ENCODE measurements at places on chromosomes 2 and 18.

DNA sequence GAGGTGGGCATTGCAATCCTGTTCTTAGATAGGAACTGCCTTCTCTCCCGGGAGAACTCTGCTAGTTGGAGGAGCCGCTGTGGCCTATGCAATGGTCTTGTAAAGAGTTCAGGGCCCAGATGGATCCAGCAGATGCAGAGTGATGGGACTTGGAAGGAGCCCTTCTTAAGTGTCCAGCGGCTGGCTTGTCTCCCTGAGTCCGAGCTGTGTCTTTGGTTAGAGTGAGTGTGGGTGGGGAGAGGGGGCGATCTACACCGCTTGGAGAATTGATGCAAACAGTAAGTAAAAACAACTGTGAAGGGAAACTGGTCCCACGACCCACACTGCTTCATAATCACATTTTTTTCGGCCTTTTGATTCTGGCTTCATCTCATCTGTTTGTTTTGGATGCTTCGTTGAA lies 89.8 kb upstream of the CYRIA start:
- no peak for DNase-seq

- no peak for DNase-seq
Measured at GRCh38 chr2:65866148-65866547, 433.7 kb upstream of the SPRED2 start.

- DNase-seq, result no peak
Measured at GRCh38 chr2:230708204-230708603, 4.4 kb upstream of the CAB39 start.

DNA sequence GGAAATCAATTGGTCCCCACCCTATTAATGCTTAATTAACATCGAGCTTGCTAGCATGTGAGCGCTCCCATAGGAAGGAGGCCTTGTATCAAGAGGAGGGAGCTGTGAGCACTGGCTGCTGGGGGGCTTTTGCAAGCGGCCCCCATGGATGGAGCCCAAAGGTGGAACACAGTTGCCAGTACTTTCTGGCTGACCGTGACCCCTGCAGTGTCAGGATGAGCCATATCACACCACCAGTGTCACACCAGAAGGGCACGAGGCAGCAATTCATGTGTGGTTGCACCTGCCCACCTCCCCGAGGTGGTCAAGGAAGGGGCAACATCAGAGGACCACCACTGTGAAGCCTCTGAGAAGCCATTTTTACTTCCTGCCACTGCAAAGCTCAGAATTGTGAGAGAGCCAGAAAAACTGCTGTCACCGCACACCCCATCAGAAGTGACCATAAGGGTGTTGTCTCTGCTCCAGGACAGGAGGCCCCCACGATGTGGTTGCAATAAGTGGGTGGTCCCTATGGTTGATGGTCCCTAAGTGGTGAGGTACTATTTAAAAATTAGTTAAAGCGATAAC lies 99.8 kb upstream of the RAB6C start:
- DNase-seq, result no peak

DNA sequence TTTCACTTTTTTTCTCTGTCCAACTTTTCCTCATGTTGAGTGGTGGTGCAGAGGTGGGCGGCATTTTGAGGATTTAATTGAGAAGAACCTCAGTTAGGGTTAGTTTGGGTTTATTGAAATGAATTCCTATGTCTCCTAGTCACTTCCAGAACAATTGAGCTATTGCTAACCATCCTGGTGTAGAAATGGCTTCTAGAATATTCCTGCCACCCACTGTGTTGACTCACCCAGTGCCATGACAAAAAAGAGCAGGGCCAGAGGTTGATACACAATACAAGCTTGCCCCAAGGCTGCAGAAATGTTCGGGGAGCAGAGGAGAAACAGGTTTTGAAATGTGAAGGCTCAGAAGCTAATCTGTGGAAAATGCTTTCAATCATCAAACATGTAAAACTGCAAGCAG lies 167.1 kb upstream of the TRIB2 start:
- DNase-seq, result peak; percentile 31

DNA sequence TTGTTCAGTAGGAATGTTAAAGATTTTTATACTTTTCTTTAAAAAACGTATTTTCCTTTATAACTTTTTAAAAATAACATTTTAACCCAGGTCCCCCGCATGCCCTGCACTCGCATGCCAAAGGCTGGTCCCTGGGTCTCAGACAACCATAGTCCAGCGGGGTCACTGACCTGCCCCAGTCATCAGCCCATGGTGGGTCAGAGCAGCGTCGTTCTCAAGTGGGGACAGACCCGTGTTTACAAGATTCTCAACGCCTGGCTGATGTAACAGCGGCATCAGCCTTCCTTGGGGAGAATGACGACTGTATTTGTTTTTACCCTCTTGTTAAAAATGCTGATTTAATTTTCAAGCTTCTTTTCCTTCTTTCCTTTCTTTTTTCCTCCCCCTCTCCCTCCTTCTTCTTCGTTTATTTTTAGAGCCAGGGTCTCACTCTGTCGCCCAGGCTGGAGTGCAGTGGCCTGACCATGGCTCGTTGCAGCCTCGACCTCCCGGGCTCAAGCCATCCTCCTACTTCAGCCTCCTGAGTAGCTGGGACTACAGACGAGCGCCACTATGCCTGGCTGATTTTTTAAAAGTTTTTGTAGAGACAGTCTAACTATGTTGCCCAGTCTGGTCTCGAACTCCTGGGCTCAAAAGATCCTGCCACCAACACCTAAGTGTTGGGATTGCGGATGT lies 1.0 kb upstream of the EFHD1 start:
- no peak for DNase-seq

GRCh38 chr2:206160125-206160806 lies 571 bp downstream of the EEF1B2 start:
- no peak for DNase-seq

DNA sequence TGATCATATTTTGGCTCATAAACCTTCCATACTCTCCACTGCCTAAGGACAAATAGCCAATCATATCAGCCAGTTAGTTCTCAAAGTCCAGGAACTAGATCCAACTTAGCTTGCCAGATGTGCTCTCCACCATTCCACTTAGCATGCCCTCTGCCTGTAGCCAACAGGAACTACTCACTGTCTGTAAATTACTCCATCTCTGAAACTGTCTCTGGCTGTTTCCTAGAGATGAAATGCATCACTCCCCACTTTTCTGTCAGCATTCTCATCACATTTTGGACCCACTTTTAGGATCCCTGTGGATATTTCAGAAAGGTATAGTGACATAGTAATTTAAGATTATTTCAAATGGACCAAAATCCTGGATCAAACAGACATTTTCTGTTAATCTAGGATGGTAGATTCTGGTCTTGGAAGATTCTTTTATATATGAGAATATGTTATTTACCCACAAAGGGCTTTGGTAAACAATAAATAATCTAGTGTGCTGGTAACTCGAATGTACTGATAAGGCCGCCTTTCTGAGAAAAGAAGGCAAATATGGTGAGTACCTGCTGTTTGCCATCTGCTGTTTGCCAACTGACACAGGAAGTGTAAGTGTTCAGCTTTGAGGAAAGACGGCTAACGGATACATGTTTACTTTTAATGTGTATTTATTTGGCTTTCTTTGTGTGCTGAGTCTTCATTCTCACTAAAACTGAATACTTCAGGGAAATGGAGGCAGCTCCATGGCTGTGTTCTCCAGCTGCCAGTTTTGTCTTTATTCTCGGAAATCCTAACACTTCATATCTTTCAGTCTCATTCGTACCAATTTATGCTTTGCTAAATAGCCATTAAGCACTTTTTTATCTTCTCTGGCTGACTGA lies 79.5 kb downstream of the EVA1A start:
- peak; percentile 48 for DNase-seq

GRCh38 chr2:173424886-173425285 lies 70.2 kb downstream of the CDCA7 start:
- DNase-seq, result no peak

GRCh38 chr18:55265984-55266383 lies 306.7 kb upstream of the CCDC68 start:
- DNase-seq, result peak; percentile 53

GRCh38 chr18:47736376-47737140 lies 193.9 kb downstream of the SMAD2 start:
- DNase-seq, result no peak

- DNase-seq, result no peak
Measured at GRCh38 chr2:12141618-12142258, 395.3 kb downstream of the LPIN1 start.

GRCh38 chr2:172439911-172440310 lies 12.5 kb downstream of the ITGA6 start:
- DNase-seq, result no peak

DNA sequence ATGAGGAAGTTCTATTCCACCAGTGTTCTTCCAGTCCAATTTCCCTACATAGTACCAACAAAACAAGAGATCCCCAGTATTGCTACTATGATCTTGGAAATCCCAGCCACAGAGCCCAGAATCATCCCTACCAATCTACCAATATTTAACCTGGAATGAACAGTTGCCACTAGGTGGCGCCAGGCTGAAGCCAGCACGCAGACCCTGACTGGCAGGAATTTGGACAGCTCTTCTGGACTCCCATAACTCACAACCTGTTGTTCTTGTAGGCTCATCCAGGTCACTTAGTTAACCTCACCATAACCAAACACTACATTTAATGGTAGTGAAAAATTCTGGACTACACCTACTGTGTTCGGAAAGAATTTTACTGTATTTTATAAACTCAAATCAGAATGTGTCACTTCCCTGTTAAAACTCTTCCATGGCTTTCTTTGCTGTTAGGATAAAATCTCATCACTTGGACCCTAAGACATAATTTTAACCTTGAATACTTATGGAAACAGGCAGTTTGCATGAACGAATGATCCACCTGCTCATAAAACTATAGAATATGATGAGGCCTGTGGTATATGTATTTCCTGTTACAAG lies 59.8 kb upstream of the SLC38A11 start:
- DNase-seq, result peak; percentile 73

DNA sequence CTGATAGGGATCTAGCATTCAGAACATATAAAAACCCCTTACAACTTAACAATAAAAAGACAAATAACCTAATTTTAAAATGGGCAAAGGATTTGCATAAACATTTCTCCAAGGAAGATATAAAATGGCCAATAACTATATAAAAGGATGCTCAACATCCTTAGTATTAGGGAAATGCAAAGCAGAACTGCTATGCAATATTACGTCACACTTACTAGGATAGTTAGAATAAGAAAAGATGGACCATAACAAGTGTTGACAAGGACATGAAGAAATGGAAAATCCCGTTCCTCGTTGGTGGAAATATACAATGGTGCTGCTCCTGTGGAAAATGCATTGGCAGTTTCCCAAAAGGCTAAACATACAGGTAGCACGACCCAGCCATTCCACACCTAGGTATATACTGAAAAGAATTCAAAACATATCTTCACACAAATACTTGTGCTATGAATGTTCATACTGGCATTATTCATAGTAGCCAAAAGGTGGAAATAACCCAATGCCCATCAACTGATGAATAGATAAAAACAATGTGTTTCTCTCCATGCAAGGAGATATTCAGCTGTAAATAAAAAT lies 48.2 kb upstream of the REV1 start:
- no peak for DNase-seq

DNA sequence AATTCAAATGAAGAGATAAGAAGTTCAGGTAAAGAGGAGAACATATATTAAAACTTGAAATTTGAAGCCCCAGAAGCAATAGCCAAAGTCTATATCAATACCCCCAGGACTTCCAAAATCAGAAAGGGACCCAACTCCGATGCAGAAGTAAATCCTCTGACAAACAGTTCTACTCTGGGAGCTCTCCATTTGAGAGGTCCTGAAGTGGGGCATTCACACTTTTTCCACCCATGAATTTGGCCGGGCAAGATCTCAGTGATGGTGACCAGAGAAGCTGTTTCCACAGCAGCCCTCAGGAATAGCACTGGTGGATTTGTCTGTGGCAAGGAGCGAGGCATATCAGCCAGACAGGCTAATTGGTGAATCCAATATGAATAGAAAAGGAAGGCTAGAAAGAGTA lies 313.6 kb upstream of the MC4R start:
- DNase-seq, result peak; percentile 1

GRCh38 chr2:160974803-160975202 lies 185.4 kb upstream of the TANK start:
- no peak for DNase-seq

Measured in fibroblast of pulmonary artery (primary cell).